Omental fat pad (tissue), 4 donors: ENCODE measurements at places on chromosomes 12 and 14. TPM values are rescaled to one million over a fixed set of nuclear protein-coding genes. Genes with fewer than 3 reads are reported as not detected.

GRCh38 chr14:49767270-49767570, 733 bp upstream of the KLHDC2 start:
- no peak for DNase-seq

DNA sequence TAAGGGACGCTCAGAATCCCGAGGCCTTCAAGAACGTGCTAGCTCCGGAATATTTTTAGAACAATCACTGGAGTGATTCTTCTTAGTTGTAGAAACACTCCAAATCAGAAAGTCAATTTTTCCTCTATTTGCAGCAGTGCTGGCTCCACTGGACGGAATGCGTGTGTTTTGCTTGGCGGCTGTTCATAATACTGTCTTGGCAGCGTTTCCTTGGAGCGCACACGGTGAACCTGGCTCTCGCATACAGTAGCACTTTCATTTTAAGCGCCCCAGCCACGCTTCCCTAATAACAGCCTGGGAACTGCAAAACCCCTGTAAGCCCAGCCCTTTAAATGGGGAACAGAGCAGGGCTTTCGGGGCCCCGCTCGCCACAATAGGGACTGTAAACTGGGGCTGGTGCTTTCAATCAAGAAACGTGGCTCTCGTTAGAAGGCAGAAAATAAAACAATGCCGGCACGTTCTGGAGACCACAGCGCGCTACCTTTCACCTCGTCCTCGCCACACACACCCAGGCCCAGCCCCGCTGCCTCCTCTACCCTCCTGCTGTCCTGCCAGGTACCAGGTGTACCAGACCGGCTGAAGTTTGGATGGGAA, 79.9 kb downstream of the BCL11B start:
- DNase-seq, result no peak

DNA sequence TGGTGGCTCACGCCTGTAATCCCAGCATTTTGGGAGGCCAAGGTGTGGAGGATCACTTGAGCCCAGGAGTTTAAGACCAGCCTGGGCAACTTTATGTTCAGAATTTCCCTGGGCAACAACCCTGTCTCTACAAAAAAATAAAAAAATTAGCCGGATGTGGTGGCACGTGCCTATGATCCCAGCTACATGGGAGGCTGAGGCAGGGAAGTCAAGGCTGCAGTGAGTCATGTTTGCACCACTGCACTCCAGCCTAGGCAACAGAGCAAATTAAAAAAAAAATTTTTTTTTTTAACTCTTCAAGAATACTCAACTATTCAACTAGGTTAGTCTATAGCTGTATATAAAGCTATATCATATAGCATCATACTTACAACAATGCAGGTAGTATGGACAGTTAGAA, 113.0 kb downstream of the RALGAPA1 start:
- DNase-seq, result no peak

GRCh38 chr12:77998236-77998786, 167.6 kb downstream of the NAV3 start:
- no peak for DNase-seq

DNA sequence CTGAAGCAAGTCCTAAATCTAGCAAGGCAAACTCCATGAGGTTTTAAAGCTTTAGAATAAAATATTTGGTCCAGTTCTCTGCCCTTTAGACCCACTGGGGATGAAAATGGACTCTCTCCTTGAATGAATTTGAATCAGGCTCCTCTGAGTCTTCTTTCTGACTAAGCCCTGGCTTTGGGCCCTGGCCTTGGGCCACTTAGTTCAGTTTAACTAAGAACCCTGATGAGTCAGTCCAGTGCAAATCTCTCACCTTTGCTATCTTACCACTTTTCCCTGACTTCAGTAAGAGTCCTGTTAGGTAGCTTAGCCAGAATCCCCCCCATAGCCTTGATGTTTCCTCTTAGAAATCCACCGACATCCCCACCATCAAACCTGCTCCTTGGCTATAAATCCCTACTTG, 427.5 kb downstream of the SNAPC1 start:
- DNase-seq, result no peak

GRCh38 chr12:91990525-91990924, 155.1 kb downstream of the BTG1 start:
- DNase-seq, result no peak

- no peak for DNase-seq
Measured at GRCh38 chr12:131273291-131273845, 319.7 kb downstream of the ADGRD1 start.

TMEM233 gene
- 0.19 TPM for total RNA-seq
